Ascending aorta (tissue), 2 donors: ENCODE measurements at places on chromosomes 1 and 21.

- no peak for DNase-seq
Observed at GRCh38 chr1:247102381-247102780, 1.8 kb downstream of the ZNF669 start.

GRCh38 chr1:172931761-172932160 is 119.0 kb downstream of the TNFSF18 start:
- no peak for DNase-seq

DNA sequence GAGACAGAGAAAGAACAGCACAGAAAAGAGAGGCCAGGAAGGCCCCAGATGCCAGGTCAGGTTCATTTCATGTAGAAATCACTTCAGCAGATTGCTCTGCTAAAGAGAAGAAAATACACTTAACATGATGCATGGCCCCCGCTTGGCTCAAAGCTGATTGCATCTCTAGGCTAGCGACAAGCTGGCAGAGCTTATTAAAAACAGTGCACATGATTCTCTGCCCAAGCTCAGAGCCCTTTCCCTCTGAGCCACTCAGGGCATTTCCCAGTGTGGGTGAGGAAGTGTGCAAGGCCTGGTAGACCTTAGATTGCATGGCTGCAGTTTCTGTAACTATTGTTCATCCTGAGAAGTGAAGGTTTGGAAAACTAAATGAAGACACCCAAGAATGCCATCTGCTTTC is 3.3 kb upstream of the CAPN9 start:
- no peak for DNase-seq

GRCh38 chr1:183600136-183600535 is 9.9 kb upstream of the NCF2 start:
- no peak for DNase-seq

GRCh38 chr1:87842156-87842555 is 513.5 kb downstream of the LMO4 start:
- DNase-seq = no peak

DNA sequence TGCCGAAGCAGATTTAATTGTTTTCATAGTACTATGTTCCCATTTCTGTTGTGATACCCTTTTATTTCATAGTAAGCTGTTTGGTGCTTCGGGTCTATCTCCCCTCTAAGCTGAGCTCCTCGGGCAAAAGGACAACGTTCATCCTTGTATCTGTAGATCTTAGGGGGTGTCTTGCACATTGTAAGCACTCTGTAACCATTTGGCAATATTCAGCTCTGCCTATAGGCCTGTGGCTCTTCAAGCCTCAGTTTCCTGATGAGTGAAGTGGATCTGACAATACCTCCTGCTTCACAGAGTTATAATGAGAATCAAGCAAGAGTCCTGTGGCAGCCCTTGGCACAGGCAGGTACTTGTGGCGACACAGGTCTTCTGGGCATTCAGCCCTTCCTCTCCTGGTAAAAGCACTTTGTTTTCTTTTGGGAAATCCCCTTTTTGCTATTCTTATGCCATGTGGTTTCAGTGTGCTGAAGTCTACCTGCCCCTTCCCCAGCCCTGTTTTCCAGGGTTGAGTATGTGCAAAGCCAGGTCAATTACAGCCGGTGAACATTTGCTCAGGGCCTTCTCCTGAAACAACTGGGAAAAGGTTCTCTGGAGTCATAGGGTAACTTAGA is 8.5 kb upstream of the EXO1 start:
- no peak for DNase-seq

- DNase-seq = no peak
Observed at GRCh38 chr1:97864615-97865014, 56.2 kb downstream of the DPYD start.

DNA sequence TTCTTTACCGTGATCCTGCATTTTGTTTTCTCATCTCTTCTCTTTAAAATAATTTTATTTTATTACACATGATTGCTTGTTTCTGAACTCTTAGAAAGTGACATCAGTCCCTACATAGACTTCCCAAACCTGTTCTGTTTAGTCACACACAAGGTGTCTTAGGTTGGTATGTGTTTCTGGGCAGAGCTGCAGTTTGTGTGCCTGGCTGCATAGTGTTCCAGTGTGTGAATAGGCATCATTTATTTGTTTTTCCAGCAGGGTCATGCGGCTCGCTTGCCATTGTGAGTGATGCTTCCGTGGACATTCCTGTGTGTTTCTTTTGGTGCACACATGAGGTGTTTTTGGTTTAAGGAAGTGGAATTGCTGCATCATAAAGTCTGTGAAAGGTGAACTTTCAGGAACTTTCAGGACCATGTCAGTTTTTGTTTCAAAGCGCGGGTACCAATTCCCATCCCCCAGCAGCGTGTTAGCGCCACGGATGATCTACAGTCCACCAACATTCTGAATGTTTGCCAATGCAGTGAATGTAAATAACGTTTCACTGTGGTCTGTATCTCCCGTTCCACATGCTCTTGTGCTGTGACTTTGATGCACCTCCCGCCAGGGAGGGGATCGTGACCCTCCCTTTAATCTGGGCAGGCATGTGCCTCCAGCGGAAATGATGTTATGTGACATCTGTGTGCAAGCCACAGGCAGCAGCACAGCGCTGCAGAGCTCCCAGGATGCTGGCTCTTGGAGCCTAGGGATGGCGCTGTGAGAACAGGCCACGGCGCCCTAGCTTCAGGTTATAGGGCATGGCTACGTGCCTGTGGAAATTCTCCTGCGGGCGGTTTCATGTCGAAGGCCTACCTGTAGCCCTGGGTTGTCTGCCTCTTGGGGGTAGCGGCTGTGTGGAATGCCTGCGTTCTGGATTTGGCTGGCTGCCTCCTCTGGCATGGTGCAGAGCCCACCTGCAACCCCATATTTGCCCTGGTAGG is 144.6 kb upstream of the COL6A1 start:
- DNase-seq = peak; percentile 38

DNA sequence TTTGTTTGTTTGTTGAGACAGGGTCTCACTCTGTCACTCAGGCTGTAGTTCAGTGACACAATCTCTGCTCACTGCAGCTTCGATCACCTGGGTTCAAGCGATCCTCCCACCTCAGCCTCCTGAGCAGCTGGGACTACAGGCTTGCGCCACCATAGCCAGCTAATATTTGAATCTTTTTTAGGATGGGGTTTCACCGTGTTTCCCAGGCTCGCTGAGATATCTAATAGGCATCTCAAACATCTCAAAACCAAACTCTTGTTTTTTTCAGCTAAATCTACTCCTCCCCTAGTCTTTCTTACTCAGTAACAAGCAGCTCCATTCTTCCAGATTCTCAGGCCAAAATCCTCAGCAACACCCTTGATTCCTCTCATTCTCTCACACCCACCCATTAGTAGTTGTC is 22.0 kb upstream of the SRRM1 start:
- DNase-seq = no peak

GRCh38 chr1:183180634-183181056 is 5.4 kb upstream of the LAMC2 start:
- DNase-seq = peak; percentile 77

DNA sequence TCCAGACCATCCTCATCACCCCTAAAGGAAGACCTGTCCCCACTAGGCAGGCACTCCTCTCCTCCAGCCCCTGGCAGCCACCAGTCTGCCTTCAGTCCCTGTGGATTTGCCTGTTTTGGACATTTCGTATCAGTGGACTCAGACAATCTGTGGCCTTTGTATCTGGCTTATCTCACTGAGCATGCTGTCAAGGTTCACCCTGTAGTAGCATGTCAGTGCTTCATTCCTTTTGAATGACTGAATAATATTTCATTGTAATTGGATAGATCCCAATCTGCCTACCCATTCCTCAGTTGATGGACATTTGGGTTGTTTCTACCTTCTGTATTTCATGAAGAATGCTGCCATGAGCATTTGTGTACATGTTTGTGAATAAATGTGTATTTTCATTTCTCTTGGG is 32.9 kb upstream of the RNF187 start:
- no peak for DNase-seq

- no peak for DNase-seq
Observed at GRCh38 chr1:34747638-34747941, 7.3 kb upstream of the GJB5 start.

GRCh38 chr1:219924342-219924741 is 4.0 kb downstream of the SLC30A10 start:
- DNase-seq = no peak

GRCh38 chr1:211577819-211578639 is 932 bp downstream of the SLC30A1 start:
- DNase-seq = peak; percentile 84

GRCh38 chr1:171727778-171728177 is 14.1 kb downstream of the VAMP4 start:
- DNase-seq = no peak

- DNase-seq = no peak
Observed at GRCh38 chr1:158978730-158979129, 31.0 kb upstream of the IFI16 start.

DNA sequence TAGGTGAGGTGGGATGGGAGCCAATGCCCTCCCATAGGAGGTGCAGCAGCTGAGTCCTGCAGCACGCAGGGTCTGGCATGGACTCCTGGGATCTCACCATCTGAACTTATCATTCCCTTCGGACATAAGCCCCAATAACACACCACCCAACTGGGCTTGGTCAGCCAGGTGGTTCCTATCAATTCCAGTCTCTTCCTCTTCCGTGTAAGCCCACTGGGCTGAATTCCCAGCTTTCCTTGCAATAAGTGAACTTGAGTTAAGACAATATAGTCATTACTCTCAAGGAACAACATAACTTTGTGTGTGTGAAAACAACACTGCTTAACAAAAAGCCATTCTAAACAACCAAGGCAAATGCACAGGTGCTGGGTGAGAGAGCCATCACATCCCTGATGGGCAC is 86.6 kb upstream of the EDN2 start:
- DNase-seq = peak; percentile 37

- no peak for DNase-seq
Observed at GRCh38 chr1:196590012-196590708, 18.1 kb downstream of the KCNT2 start.

DNA sequence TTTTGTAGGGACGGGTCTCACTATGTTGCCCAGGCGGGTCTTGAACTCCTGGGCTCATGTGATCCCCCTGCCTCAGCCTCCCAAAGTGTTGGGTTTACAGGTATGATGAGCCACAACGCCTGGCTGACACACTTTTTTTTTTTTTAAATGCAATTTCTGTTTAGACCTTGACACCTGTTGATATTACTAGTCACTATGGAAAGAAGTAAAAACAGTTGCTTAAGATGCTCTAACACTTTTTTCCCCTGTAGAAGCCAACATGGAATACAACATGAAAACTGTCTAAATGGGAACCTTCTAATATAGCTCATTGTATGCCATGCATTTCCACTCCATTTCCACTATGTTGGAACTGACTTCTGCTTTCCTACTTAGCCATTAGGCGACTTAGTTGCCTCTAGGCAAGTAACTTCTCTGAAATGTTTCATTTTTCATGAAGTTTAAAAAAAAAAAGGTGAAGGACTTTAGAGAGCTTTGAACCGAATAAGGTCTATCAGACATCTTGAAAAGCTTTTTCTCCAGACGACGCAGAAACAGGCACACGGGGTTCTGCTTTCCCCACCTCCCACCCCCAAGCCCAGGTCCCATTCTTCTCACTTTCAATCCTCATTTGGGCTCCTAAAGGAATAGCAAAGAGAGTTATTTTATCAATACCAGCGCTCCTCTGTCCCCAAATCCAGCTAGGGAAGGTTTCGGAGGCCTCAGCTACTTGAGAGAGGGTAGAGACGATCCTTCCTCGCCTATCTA is 648 bp upstream of the DR1 start:
- DNase-seq = no peak

GRCh38 chr1:103110701-103111100 is 2.4 kb upstream of the COL11A1 start:
- DNase-seq = no peak

DNA sequence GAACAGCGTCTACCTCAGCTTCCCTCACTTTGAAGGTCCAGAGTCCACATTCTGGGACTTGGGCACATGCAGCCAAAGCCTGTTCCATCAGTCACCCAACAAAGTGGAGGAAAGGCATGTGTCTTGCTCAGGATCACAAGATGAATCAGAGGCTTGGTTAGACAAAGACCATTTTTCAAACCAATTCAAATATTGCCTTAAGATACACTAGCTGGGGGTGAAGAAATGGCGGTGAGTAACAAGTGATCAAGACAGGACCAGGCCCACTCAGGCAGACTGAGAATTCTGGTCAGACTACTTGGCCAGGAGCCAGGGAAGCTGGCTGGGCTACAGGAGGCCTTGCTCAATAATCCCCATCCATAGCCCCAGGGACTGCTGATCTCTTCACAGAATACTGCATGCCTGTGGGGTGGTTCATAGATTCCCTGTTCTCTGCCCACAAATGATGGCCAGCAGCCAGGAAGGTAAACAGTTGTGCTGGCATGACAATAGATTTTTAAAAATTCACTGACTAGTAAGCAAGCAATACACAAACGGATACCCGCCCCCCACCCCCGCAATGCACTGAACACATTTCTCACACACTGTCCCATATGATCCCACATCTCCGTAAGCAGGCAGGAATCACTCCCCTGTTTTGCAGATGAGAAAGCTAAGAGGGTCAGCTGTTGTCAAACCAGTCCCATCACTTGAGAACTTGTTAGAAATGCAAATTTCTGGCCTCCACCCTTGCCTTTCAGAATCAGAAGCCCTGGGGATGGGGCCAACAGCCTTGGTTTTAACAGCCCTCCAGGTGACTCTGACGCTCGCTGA is 27.2 kb downstream of the ERI3 start:
- peak; percentile 61 for DNase-seq

DNA sequence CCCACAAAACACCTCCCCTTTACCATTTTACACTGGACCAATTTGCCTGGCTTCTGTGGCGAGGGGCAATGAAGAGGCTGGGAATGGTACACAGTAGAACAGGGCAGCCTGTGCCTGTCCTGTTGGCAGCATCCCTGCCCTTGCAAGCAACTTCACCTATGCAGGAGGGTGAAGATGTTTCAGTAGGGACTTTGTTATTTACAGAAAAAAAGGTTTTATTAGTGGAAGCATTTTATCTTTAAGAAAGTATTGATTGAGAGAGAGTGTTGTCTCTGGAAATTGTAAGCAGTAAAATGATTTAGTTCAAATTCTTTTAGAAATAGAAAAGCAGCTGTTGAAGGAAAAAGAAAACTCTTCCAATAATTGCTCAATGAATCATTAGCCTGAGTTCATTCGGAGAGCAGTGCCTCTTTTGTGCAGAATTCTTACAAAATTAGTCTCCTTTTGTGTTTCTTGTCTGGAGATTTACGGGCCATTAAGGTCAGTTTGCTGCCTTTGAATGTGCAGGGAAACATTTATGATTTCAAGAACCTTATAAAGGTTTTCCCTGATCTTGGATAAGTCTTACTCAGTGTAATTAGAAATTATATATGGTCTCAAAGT is 49.1 kb downstream of the HHAT start:
- DNase-seq = no peak

GRCh38 chr21:14617871-14618270 is 71.8 kb upstream of the SAMSN1 start:
- DNase-seq = no peak

DNA sequence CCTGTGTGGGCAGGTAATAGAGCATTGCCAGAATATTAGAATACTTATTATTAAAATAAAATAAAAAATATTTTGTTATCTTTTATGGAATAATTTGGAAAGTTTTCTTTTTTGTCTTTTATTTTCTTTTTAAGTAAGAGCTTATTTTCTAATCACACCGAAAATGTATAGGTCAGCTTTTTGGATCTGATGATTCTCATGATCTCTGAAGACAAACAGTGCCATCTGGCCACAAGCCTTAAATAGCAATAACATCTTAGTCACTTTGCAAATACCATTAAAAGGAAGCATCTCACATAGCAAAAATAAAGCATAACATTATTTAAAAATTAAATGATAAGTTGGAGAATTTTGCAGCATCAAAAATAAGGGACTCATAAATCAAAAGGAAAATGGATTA is 213.8 kb downstream of the PLA2G4A start:
- no peak for DNase-seq

GRCh38 chr1:209425959-209426358 is 157.6 kb upstream of the CAMK1G start:
- DNase-seq = peak; percentile 2
